ENCODE measurements at places on chromosomes 11 and 22.

DNA sequence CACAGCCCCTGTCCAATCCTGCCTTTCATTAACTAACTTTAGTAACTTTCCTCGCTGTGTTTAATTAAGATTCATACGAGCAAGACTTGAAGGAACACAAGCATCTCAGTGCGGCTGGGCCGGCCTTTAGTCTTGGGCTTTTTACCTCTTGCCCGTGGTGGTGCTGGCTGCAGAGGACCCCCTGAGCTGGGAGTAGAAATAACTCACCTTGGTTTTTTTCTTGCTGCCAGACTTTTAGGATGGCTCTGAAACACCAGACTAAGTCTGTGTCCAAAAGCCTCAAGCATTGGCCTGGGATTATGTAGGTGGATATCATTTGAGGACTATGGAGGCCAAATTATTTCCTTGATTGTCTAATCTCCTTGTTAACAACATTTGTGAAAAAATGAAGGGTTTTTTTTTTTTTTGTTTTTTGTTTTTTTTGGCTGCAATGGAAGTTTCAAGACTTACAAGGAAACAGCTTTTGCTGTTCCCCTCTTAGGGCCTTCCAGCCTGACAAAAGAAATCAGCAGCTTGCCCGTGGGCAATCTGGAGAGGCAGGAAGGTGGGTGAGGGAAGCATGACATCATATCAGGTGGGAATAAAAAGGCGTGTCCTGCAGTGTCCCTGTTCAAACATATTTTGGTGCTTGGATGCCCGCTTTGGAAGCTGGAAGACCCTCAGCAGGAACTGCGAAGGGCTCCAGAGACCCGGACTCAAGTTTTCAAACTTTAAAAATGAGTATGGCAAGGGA is 44.0 kb downstream of the SMIM38 start:
- no peak for DNase-seq

DNA sequence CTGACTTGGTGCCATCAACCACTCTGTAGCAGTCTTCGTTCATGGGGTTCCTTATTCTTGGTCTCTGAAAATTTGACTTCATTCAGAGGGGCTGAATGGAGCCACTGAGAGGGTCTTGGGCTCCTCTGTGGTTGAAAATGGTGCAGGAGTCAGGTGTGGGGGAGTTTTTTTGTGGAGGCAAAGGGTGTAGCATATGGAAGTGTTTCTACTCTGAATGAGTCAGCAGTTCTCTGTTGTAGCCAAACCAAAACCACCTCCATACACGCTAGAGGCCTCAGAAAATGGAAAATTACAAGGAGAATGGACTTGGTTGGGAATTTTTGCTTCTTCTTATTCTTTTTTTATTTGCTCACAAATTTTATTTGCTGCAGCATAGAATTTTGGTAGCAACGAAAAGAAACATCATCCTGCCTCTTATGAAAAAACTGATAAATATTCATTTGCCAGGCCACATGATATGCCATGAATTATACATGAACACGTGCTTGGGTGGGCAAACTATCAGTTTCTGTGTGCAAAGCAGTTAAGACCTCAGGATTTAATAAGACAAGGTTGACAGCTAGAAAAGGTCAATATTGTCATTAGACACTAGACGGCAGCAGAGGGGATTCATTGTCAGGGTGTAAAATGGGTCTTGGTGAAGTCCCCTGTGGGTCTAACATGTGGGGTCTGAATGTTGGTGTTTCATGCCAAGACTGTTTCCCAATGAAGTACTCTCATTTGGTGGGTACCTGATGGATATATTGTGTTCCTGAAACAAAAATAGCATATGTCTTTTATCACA is 111.7 kb downstream of the MYO18B start:
- no peak for DNase-seq

- DNase-seq: no peak
Measured at GRCh38 chr22:48432781-48433518, 1394.7 kb downstream of the BRD1 start.

DNA sequence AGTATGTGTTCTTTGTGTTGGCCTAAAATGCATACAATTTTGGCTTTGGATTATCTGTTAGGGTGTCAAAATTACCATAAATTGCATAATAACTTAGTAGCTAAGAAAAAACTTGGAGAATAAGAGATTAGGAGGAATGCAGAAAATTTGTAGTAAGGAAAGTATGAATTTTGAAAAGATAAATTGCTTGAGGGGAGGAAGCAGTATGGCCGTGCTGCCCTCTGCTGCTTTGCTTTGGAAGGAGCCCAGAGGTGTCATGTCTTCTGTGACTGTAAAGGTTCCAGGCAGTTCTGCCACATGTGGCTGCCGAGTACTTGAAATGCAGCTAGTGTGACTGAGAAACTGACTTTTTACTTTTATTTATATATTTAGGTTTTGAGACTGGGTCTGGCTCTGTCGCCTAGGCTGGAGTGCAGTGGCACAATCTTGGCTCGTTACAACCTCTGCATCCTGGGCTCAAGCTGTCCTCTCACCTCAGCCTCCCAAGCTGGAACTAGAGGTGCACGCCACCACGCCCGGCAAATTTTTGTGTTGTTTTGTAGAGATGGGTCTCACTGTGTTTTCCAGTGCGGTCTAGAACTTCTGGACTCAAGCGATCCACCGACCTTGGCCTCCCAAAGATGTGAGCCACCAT is 1.8 kb downstream of the ADSL start:
- DNase-seq: peak; percentile 56

DNA sequence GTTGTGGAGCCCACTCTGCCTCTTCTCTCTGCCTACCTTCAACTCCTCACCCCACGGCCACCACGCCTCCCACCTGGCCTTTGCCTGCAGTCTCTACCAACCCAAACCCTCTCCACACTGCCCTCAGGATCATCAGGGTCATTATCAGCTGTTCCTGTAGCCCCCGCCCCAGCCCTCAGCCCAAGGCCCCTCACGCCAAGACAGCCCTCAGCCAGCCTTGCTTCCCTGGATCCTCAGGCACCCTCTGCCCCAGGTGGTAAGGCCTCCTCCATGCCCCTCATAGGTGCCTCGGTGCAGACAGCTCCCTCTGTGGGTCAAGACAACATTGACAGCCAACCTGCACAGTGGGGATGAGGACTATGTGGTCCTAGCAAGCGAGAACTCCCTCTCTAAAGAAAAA is 1.7 kb downstream of the SBF1 start:
- no peak for DNase-seq

GRCh38 chr11:1260620-1261019 is 37.8 kb downstream of the MUC5B start:
- DNase-seq: no peak

DNA sequence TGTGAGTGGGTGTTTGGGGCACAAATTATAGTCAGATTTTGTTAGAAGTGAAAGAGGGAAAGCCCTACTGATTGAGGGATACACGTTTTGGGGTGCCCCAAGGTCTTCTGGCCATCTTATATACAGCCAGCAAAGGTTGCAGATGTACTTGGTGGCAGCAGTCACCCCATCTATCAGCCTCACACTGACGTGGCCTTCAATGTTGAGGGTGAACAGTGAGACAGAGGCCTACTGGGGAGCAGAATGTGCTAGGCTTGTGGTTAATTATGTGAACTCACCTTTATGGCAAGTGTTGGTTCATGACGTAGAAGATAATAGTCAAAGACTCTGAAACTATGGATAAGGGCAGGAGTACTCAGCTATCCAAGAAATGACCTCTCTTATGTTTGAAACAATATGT is 121.2 kb downstream of the TRIM44 start:
- DNase-seq: no peak

- DNase-seq: peak; percentile 88
Measured at GRCh38 chr11:57761301-57762234, at the start of gene CTNND1. CTNND1 (plus strand) TSS chr11:57761802; CDS start chr11:57791479, 29,677 bp downstream.

All from right forelimb (tissue), 1 donor.